ENCODE measurements at places on chromosomes 5 and 9.

DNA sequence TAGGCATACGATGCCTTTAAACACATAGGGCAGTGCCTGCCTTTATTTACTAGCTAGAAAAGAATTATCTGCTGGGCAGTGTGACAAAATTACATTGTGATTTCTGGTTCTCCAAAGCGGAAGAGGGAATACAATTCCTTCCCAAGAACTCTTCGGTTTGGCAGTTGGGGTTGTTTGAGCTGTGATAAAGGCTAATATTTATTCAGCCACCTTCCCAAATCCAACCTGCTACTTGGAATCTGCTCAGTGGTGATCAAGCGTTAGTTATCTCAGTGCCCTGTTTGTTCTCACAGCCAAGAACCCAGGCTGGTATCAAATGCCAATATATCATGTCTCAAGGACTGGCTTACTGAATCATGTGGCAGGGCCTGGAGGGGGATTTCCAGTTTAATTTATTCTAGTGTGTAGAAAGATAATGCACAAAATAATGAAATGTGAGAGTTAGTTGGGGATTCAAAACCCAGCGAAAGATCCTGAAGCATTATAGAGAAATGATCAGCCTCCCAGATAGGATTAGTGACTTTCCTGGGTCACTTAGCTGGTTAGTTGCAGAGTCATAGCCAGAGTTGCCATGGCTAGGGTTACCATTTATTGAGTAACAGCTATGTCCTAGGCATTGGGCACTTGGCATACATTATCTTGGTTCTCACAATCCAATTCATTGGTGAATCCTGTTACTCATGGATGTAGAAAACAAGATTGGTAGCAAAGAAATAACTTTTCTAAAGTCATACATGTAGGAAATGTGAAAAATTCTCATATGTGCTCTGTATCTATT, 457.0 kb upstream of the KLF4 start:
- no peaks in the 10 kb centered on the region for H3K4me1 ChIP-seq
- DNase-seq, result no peak
- no peak overlapping the region for H3K27ac ChIP-seq
- no peaks in the 10 kb centered on the region for H3K36me3 ChIP-seq
- no peaks in the 10 kb centered on the region for H3K27me3 ChIP-seq

DNA sequence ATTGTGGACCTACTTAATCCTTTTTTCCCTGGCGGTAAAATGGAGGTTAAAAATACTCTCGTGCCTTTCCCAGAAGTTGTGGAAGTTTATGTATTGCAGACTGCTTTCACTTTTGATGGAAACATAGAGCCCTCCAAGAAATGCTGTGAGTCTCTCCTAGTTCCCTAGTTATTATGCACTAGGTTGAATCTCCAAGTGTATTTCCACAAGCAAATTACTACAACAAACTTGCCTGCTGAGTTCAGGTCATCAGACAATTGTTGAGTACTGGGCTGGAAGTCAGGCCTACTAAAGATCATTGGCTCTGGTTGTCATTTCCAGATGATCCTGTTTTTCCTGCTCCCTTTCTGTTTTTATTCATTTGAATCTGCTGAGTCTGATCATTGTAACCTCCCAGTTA, 104.1 kb downstream of the CD180 start:
- H3K27ac ChIP-seq, result peak overlapping the region; percentile 70
- H3K36me3 ChIP-seq, result no peaks in the 10 kb centered on the region
- no peaks in the 10 kb centered on the region for H3K27me3 ChIP-seq
- H3K4me1 ChIP-seq, result peaks cover 7% of the 10 kb centered on the region
- DNase-seq, result no peak

DNA sequence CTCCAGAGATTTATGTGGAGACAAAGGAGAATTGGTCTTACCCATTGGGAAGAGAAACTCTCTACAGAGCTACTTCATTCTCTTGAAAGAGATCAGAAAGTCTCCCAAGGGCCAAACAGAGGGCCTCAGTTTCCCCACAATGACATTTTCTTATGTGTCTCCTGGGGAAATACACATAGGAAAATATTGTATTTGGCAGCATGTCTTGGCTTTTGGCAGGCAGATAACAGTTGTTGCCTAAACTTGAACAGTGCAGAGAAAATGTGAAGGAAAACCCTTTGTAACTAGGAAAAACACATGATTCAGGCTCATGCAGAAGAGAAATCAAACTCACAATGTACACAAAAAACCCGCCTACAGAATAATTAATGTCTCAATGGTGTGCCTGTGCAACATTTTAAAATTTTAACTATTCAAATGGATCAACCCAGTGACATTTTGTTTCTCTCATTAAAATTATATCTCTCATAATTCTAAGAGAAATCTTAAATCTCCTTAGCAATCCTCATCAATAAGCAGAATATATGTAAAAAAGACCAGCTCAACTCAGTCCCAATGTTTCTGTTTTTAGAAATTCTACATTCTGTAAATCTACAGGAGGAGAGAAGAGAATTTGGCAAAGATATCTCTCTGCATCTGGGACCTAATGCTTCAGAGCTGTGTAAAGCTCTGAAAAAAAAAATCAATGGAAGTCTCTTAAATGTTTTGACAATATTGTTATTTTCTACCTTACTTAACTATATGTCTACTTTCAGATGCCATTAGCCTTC, 205.1 kb downstream of the ADAMTSL1 start:
- H3K4me3 ChIP-seq, result no peak overlapping the region
- DNase-seq, result no peak
- no peak overlapping the region for H3K27ac ChIP-seq
- no peaks in the 10 kb centered on the region for H3K27me3 ChIP-seq

DNA sequence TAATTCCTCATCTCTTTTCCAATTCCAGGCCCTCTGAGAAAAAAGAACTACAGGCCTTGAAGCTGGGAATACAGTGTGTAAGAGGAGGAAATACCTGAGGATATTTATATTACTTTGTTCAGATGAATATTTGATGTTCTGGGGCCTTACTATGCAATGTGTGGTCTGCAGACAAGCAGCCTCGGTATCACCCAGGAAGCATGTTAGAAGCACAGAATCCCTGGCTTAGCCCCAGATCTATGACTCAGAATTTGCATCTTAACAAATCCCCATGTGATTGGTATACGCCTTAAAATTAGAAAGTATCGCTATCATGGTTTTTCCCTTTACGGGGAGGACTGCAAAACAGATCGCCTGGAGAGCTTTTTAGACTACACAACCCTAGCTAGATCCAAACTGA, 121.0 kb downstream of the JAKMIP2 start:
- DNase-seq, result no peak
- H3K4me3 ChIP-seq, result no peak overlapping the region
- H3K4me1 ChIP-seq, result no peaks in the 10 kb centered on the region
- no peak overlapping the region for H3K27ac ChIP-seq
- no peaks in the 10 kb centered on the region for H3K36me3 ChIP-seq
- no peaks in the 10 kb centered on the region for H3K27me3 ChIP-seq

GRCh38 chr9:38120961-38121360, 51.9 kb upstream of the SHB start:
- no peaks in the 10 kb centered on the region for H3K27me3 ChIP-seq
- H3K4me1 ChIP-seq, result no peaks in the 10 kb centered on the region
- H3K36me3 ChIP-seq, result no peaks in the 10 kb centered on the region
- H3K4me3 ChIP-seq, result no peak overlapping the region

DNA sequence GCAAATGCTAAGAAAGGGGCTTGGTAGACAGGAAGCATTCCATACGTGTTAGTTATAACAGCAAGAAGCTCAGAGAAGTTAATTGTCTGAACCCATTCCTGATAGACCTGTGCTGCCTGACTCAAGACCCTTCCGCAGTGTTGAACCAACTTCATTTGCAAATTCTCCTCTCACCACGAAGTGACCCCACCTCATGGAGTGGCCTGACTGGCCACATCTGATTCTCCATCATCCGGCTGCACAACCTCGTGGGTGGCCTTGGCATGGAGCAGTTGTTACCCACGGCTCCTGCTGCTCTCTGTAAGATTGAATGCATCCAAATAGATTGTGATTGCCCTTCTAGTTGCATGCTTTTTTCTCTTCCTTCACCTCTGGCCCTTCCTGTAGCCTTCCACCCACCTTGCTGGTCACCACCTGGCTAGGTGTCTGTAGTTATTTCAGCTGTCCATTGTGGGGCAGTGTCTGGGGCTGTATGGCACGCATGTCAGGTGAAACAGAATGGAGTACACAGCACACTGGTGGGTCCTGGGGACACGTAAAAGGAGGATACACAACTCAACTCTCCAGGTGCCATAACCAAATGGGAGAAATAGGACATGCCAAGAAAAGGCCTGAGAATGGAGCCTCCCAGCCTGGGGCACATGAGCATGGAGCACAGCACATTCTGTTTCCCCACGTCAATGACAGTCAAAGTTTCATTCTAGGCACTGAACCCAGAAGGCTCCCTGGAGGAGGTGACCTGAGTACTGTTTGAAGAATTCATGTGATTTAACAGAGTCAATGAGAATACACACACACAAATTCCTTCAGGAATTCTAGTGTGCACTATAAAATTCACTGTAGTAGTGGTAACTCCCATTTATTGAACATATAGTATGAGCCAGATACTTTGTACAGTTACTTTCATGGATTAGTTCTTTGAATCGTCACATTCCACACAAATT, 70.5 kb upstream of the PTCH1 start:
- no peak overlapping the region for H3K27ac ChIP-seq
- no peak overlapping the region for H3K4me3 ChIP-seq
- no peaks in the 10 kb centered on the region for H3K27me3 ChIP-seq
- no peak for DNase-seq
- H3K36me3 ChIP-seq, result no peaks in the 10 kb centered on the region

GRCh38 chr5:2430606-2431005, 320.9 kb downstream of the IRX2 start:
- no peaks in the 10 kb centered on the region for H3K36me3 ChIP-seq
- H3K27me3 ChIP-seq, result no peaks in the 10 kb centered on the region
- H3K4me3 ChIP-seq, result no peak overlapping the region
- H3K4me1 ChIP-seq, result no peaks in the 10 kb centered on the region
- DNase-seq, result no peak

- H3K27me3 ChIP-seq, result no peaks in the 10 kb centered on the region
- no peaks in the 10 kb centered on the region for H3K36me3 ChIP-seq
- H3K4me1 ChIP-seq, result no peaks in the 10 kb centered on the region
- no peak for DNase-seq
These were observed 31.2 kb downstream of the CNTFR start for GRCh38 chr9:34558364-34558763.

DNA sequence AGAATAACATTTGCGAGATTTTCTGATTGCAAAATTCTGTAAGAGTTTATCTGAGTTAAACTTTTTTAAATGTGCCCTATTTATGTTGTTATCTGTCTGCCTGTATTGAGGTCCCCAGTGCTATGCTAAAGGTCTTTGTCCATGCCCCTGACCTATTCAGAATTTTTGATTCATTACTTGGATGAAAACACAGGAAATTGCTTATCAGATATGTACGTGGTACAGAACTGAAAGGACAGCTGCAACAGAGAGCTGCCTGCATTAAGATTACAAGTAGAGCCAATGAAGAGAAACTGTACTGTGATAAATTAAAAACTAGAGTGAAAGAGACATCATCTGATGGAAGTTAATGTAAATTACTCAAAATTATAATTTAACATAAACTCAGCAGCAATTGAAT, 408.8 kb downstream of the ADGRV1 start:
- H3K27me3 ChIP-seq, result no peaks in the 10 kb centered on the region
- peak overlapping the region; percentile 46 for H3K27ac ChIP-seq
- H3K4me3 ChIP-seq, result no peak overlapping the region
- DNase-seq, result no peak

GRCh38 chr9:69916950-69917349, 96.3 kb downstream of the CFAP95 start:
- H3K36me3 ChIP-seq, result no peaks in the 10 kb centered on the region
- no peaks in the 10 kb centered on the region for H3K27me3 ChIP-seq
- DNase-seq, result no peak
- no peak overlapping the region for H3K27ac ChIP-seq
- no peaks in the 10 kb centered on the region for H3K4me1 ChIP-seq

DNA sequence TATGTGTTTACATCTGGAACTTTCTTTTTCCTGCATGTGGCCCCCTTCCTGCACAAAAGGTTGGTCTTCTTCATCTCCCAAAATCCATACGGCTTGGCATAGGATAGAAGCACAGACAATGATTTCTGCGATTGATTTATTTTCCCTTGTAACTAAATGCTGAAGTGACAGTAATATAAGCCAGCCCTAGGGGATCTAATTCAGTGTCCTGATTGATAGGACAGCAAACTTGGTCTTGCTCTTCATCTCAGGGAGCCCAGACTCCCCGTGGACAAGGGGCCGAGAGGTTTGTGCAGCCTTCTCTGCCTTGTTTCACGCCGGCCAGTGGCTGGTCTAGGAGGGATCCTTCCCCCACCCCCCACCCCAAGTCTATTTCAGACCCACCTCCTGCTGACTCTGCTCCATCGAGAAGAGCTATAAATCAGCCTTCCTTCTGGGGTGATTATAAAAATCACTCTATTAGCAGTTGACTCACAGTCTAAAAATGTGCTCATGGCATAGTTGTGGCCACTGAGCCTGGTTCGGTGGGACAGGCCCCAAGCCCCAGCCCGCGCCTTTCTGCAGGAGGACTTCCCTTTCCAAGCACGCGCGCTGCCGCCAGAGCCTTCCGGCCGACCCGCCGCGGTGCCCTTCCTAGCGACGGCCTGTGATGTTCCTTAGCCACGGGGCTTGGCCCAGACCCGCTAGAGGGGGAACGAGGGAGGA, 89.8 kb upstream of the COL5A1 start:
- H3K4me3 ChIP-seq, result no peak overlapping the region
- peak overlapping the region; percentile 40 for H3K27ac ChIP-seq
- DNase-seq, result no peak
- no peaks in the 10 kb centered on the region for H3K36me3 ChIP-seq
- H3K4me1 ChIP-seq, result no peaks in the 10 kb centered on the region
- H3K27me3 ChIP-seq, result no peaks in the 10 kb centered on the region

- peaks cover 5% of the 10 kb centered on the region for H3K4me1 ChIP-seq
- H3K27ac ChIP-seq, result no peak overlapping the region
- no peaks in the 10 kb centered on the region for H3K27me3 ChIP-seq
- no peaks in the 10 kb centered on the region for H3K36me3 ChIP-seq
- no peak overlapping the region for H3K4me3 ChIP-seq
- no peak for DNase-seq
These were observed 277.1 kb downstream of the NR3C1 start for GRCh38 chr5:143126174-143127019.

GRCh38 chr5:142798099-142798770, 28.1 kb downstream of the ARHGAP26 start:
- no peaks in the 10 kb centered on the region for H3K4me1 ChIP-seq
- H3K27me3 ChIP-seq, result no peaks in the 10 kb centered on the region
- no peak for DNase-seq
- no peaks in the 10 kb centered on the region for H3K36me3 ChIP-seq

DNA sequence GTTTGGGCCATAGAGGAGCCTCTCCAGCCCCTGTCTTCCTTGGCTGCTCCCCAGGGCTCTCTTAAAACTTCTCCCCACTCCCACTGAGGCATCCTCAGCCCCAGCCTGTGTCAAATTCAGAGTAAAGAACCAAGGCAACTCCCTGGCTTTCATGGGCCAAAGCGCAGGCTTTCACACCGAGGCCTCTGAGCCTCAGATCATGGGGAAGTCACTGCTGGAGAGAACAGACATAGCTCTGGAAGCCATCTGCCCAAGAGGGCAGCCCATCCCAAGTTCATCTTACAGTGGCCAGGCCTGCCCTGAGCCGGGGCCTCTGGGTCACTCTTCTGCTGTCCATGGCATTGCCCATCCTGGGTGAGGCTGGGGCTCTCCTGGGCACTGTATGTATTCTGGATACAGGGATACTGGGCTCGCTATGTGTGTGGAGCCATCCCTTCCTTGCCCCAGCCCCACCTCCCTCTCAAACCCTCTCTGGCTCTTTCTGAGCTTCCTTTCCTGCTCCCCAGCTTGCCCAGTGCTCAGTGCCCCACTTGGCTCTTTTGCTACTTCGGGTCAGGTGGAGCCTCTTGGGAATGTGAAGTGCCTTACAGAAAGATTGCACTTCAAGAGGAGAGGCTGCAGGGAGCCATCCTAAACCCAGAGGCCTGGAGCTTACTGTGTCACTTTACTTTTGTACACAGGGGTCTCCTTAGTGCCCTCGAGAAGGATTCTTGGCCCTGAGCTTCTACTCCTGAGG, 33.0 kb downstream of the TGFBI start:
- no peaks in the 10 kb centered on the region for H3K27me3 ChIP-seq
- no peak overlapping the region for H3K4me3 ChIP-seq
- no peak for DNase-seq
- H3K4me1 ChIP-seq, result no peaks in the 10 kb centered on the region

Measured in uterus (tissue), 4 donors.